Colonic mucosa (tissue), 4 donors: ENCODE measurements at places on chromosomes 2 and 18.

DNA sequence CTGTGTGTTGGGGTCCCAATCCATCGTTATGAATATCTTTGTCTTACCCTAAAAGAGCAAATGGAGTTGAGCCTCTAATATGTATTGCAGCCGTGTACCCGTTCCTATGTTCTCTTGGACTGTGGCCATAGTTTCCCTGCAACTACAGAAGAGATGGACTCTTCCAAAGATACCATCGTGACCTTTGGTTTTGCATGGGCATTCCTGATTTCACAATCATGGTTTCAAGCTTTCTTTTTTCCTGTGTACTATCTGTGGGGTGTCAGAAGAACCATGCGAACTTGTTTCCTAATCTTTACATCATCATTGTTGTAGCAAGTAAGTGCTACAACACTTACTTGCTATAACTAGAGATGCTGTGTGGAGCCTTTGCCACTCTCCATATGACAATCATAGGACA, 1295.7 kb downstream of the DPP10 start:
- no peak for DNase-seq

DNA sequence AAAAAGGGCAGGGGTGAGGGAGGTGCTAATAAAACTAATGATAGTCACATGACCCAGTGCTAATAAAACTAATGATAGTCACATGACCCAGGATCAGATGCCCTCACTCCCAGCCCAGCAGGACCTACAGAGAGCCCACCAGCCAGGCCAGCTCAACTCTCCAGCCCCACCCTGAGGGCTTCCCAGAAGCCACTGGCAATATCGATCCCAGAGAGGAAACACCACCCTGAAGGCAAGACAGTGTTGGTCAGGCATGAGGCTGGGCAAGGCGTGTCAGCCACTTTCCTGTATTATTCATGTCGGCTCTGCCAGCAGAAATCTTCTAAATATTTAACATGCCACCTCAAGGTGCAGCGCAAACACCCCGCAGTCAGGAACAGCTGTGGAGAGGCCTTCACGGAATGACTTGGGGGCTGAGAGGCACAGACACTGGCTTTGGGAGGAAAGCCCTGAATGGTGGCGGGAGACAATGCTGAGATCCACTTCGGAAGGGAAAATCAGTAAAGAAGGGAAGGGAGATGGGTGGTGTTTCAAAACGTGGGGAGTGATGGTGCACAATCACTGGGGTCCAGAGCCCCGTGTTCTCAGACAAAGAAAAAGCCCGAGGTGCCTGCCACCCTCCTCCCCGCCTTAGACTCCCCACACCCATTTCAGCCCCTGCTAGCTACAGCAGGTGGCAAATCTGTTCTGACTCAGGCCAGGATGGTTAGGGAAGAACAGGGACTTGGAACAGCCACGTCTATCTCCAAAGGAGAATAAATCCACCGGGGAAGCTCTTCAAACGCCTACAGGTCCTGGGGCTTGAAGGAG, 1.4 kb downstream of the REEP1 start:
- DNase-seq, result no peak

DNA sequence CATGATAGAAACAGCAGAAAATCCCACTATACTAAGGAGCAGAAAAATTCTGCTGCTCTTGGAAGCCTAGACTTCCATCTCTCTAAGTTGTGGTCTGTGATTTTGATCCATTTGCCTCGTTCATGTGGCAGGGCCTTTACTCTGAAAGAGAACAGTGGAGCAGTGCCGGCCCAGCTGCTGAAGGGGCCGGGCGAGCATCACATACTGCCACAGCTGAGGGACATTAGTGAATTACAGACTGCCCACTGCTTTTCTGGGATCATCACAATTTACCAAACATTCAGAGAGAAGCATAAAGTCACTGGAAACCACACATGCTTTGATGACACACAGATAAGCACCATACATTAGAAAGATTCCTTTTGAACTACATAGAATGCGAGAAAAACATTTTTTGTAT, 217.0 kb upstream of the BOD1L2 start:
- no peak for DNase-seq

GRCh38 chr18:9287036-9287435, 47.5 kb upstream of the TWSG1 start:
- no peak for DNase-seq

GRCh38 chr2:68458981-68459380, 8.1 kb downstream of the FBXO48 start:
- DNase-seq, result no peak

- no peak for DNase-seq
Measured at GRCh38 chr2:41741951-41742595, 305.7 kb upstream of the PKDCC start.

DNA sequence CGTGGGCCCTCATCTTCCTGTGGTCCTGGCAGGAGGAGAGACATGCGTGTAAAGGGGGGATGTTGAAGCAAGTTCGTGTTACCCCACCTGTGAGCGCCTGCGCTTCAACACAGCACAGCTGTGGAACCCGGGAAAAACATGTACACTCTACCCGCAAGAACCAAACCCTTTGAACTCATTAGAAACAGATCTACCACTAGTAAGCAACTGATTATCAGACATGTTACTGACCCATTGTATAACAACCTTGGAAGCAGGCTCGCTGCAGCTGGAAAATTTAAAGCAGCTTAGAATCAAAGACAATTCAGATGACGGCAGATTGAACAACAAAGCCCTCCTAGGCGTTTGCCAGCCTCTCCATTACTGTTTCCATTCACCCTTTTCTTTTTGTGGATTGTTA, 771.7 kb upstream of the SALL3 start:
- no peak for DNase-seq

GRCh38 chr2:172427990-172428831, 825 bp downstream of the ITGA6 start:
- peak; percentile 77 for DNase-seq

GRCh38 chr2:53987336-53987921, 16.6 kb upstream of the PSME4 start:
- DNase-seq, result no peak

DNA sequence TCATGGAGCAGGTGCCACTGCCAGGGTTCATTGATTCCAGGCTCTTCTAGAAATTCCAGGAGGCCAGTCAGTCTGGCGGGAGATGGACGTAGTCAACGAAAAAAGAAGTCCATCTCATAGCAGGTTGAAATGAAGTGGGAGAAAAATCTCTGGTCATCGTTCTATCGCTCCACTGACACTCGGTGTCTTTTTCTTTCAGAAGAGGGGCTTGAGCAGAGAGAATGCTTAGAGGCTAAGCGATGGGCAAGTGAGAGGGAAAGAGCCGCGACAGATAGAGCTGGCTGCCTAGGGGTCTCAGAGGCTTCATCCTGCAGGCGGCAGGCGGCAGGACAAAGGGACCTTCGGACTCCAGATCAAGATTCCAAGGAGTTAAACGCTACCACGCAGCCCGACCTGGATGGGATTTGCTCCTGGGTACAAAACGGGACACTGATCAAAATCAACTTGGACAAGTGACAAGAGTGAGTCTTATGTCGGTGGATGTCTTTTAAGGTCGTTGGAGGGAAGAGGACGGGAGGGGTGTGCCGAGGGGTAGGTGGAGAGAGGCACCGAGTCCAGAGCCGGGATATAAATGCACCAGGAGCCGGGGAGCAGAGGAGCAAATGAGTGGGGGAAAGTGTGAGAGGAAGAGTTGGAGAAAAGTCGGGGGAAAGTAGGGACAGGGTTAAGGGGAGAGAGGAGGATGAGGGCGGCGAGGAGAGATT, 677 bp upstream of the TMEM178A start:
- DNase-seq, result no peak

GRCh38 chr2:115543461-115543860, 1101.0 kb downstream of the DPP10 start:
- no peak for DNase-seq

GRCh38 chr2:113283704-113284284, 5.1 kb upstream of the PAX8 start:
- DNase-seq, result peak; percentile 50

GRCh38 chr2:52976143-52976949, 791.3 kb upstream of the CHAC2 start:
- DNase-seq, result no peak

- peak; percentile 23 for DNase-seq
Measured at GRCh38 chr18:55384551-55385275, 203.3 kb downstream of the TCF4 start.

DNA sequence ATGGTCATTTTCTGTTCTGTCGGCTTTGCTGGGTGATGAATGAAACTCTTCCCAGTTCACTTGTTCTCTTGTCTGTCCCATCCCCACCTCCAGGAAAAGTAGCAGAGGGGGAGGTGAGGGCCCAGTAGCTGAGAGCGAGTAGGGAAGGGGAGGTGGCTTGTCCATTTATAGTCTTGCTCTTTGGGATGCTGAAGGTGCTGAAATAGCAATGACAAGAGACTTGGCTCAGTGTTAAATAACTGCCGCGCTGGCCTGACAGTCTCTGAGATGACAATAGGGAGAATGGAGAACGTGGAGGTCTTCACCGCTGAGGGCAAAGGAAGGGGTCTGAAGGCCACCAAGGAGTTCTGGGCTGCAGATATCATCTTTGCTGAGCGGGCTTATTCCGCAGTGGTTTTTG, at the start of gene SMYD1:
Gene SMYD1, plus strand, starts transcription at position 228 of the 400 bp plus-strand sequence. Its CDS starts 40 bp downstream, at position 268.
- no peak for DNase-seq
